Left ventricle myocardium inferior (tissue), 1 donor: ENCODE measurements at places on chromosomes 6 and 20.

GRCh38 chr6:170145272-170145592 lies 145.6 kb downstream of the DLL1 start:
- DNase-seq: no peak

DNA sequence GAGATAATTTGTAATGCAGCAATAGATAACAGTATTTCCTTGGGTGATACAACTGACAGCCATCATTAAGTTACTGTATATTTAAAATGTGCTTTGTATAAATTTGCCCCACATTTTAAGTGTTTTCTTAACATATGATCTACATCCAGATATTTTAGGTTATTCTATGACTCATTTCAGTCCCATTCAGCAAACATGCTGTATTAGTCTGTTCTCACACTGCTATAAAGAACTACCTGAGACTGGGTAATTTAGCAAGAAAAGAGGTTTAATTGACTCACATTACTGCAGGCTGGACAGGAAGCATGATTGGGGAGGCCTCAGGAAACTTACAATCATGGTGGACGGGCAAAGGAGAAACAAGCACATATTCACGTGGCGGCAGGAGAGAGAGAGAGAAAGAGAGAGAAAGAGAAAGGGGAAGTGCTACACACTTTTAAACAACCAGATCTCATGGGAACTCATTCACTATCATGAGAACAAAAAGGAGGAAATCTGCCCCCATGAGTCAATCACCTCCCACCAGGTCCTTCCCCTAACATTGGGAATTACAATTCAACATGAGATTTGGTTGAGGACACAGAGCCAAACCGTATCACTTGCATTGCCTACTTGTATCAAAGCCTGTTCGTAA lies 9.6 kb upstream of the CHD6 start:
- DNase-seq: no peak

- no peak for DNase-seq
Observed at GRCh38 chr6:98808541-98809210, 25.7 kb upstream of the POU3F2 start.

- no peak for DNase-seq
Observed at GRCh38 chr20:17629678-17630089, 52.4 kb downstream of the RRBP1 start.

- no peak for DNase-seq
Observed at GRCh38 chr6:78868116-78868515, 765 bp downstream of the IRAK1BP1 start.
